Psoas muscle (tissue), 8 donors: ENCODE measurements at places on chromosomes 3 and 15.

DNA sequence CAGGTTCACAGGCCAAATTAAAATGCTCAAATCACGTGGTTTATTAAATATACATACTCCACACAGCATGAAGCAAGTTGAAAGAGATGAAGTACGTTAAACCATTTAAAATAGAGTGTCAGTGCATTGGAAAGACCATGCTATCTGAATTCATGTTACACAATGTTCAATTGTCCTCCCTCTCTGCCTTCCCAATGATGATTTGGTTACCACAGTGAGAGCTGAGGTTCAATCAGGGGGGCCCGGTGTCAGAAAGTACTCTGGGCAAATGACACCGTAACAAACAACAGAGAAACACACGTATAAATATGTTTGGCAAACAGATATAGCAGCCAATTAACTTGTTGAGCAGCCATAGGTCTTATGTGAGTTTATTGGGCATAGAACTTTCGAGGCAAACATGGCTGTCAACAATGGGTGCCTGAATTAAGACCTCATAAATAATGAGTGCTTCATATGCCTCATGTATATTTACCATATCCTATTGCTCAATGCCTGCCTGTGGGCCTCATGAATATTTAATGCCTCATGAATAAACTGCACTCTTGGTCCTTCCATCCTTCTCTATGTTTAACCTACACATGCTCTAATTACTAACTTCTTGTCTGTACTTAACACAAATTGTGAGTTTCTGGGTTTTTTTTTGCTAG, 641.5 kb downstream of the PLOD2 start:
- no peaks in the 10 kb centered on the region for H3K36me3 ChIP-seq
- no peaks in the 10 kb centered on the region for H3K27me3 ChIP-seq
- no peak for DNase-seq
- no peaks in the 10 kb centered on the region for H3K4me1 ChIP-seq

DNA sequence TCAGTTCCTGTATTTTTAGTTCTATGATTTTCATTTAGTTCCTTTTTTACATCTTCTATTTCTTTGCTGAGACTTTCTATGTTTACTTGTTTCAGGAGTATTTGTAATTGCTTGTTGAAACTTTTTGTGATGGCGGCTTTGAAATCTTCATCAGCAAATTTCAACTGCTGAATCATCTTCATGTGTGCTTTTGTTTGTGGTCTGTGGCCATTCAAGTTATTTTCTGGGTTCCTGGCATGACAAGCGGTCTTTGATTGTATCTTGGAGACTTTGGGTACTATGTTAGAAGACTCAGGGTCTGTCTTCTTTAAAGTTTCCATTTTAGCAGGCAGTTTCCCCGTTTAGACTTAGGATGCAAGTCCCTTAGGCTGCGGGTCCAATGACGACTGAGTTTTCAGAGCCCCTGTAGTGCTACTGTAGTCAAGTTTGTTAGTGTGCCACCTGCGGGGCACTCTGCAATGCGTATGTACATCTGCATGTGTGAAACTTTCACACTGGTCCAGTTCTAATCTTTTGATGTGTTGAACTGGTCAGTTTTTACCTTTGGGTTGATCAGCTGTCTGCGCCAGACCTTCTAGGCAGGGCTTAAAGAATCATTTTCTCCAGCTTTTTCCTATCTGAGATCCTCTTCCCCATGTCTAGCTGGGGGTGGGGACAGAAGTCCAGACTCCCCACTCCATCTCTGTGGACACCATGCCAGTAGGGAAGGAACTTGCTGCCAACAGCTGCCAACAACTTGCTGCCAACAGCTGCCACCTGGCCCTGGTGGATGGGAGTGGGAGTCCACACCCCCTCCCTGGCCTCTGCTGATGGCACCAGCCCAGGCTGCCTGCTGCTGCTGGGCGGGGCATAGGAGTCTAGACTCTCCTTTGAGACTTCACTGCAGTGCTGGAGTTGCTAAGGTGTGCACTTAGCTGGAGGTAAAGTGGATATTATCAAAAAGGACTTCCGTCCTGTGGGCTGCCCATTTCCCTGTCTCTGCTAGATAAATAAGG, 190.9 kb downstream of the TJP1 start:
- peaks cover 9% of the 10 kb centered on the region for H3K27me3 ChIP-seq
- no peaks in the 10 kb centered on the region for H3K4me1 ChIP-seq
- H3K36me3 ChIP-seq, result no peaks in the 10 kb centered on the region
- no peak overlapping the region for H3K4me3 ChIP-seq

DNA sequence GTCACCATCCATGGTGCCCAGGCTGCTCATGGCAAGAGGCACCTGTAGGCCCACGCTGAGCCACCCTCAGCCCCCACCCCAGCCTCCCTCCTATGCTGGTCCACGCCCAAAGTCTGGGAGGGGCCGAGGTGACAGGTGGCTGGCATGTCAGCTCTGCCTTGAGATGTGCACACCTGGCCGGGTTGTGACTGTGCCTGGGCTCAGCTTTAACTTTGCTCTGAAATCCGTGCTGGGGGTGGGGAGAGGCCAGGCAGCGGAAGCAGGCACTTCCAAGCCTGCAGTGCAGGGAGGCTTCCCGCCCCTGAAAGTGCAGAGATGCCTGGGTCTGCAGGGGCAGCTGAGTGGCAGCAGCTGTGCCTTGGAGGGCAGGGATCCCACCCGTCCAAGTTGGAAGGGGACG, 1124.8 kb downstream of the SI start:
- DNase-seq, result no peak
- no peak overlapping the region for H3K4me3 ChIP-seq
- H3K27ac ChIP-seq, result no peak overlapping the region
- H3K27me3 ChIP-seq, result no peaks in the 10 kb centered on the region

- H3K4me1 ChIP-seq, result no peaks in the 10 kb centered on the region
- no peak for DNase-seq
- no peak overlapping the region for H3K27ac ChIP-seq
- H3K36me3 ChIP-seq, result no peaks in the 10 kb centered on the region
- no peak overlapping the region for H3K4me3 ChIP-seq
These were observed 38.5 kb downstream of the SCN11A start for GRCh38 chr3:39013289-39013688.
